ENCODE measurements at places on chromosomes 2 and 18.
A peak's percentile ranks its signal among the peaks of the same experiment; 100 is the strongest.

- DNase-seq: no peak
Observed at GRCh38 chr2:197332641-197333040, 22.1 kb upstream of the ANKRD44 start.

DNA sequence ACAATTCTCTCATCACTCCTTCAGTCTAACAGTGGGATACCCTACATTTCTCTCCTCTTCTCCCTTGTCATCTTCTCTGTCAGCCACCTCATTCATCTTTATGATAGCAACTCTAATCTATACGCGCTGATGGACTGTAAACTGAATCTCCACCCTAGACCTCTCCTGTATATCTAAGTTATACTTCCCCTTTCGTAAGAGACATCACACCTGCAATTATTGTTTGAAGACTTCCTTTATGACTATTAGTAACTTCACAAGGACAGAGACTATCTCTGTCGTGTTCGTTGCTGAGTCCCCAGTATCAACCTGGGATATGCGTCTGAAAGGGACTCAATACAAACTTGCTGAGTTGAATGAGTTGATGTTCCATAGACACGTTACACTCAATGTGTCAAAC, 263.2 kb downstream of the IRS1 start:
- no peak for DNase-seq

GRCh38 chr2:29786361-29786760, 135.0 kb downstream of the ALK start:
- DNase-seq: no peak

- peak; percentile 31 for DNase-seq
Observed at GRCh38 chr2:55718165-55719008, 24.7 kb upstream of the PNPT1 start.

DNA sequence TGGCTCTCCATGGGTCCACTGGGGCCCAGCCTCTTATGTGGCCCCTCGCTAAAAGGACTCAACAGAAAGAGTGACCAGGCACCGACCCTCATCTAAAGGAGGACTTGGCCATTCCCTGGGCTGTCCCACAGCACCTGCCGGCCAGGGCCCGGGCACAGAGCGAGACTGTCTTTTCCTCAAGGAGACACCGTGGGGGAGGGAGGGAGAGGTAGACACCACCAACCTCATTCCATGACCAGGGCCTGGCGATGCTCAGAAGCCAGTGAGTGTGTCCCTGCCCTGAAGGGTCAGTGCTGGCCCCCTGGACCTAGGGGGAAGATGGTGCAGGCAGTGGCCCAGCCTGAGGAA, 39.8 kb upstream of the ALPP start:
- DNase-seq: no peak

DNA sequence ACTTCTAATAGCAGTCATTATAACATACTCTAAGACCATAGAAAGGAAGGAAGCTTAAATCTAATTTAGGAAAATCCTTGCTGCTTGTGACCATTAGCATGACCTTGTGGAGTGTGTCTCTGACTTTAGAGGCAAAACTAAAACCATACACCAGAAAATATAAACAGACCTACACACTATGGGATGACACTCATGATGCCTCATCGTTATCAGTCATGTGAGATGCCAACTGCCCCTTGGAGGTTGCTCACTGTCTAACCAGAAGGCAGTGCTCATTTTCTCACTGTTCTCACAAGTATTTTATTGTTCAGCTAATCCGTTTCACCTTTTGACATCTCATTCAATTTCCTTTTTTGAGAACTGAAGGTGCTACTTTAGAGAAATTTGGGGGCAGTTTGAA, 376.9 kb downstream of the RND3 start:
- no peak for DNase-seq

GRCh38 chr2:191631754-191632153, 46.2 kb upstream of the NABP1 start:
- no peak for DNase-seq

DNA sequence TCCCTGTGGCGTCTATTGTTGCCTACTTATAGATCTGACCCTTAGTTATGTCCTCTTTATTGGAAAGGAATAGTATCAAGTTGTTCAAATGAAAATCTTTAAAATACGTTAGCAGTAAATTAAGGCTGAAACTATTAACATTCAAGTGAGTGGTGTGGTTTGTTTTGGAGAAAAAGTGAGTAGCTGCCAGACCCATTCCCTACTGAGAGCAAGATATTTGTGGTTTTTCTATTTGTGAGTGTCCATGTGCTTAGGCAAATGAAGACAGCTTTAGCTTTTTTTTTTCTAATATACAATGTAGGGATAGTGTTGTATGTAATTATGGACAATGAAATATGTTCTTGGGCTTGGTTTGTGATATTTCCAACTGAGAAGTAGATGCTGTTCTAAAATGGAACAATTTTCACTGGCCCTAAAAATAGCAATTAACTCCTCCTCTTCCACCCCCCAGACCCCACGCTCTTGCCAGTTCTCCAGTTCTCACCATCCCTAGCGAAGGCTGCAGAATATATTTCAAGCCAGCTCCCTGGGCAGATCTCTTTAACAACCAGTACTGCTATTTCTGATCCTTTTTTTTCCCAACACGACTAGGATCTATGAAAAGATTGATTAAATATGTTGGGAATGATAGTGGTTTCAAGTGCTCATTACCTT, 83.1 kb downstream of the CCDC85A start:
- DNase-seq: peak; percentile 48

GRCh38 chr2:17813010-17813741, 3.1 kb upstream of the MSGN1 start:
- DNase-seq: no peak

DNA sequence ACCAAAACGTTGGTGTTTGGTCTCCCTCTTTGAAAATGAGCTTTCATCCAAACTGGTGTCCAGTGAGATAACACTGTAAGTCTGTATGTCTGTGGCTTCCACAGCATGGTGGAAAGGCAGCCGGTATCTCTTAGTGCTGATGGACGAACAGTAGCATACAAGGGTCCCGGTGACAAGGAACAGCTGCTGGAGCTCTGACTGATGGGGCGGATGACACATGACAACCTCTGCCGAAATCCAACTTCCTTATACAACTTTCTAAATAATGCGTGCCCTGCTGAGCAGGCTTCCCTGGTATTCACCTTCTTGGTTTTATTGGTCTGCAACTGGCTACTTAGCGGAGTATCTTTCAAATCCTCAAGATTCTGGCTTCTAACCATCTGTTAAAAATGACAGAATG, 216.2 kb downstream of the SRBD1 start:
- DNase-seq: no peak

DNA sequence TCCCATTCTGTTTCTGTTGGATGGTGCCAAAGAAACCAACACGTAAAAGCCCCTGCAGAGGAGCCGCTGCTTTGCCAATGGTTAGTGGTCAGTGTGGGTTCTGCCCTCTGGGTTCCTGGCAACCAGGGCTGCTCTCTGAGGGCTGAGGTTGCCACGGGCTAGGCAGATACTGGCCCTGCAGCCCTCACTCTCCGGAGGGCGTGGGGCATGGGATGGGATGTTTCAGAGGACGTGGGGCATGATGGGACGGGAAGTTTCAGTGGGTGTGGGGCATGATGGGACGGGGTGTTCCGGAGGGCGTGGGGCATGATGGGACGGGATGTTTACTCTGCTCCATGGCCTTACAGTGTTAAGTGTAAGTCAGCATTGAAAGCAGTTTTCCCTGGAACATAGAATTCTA, 34.2 kb downstream of the ADI1 start:
- DNase-seq: no peak

Data from NCI-H526 treated with DMSO at 0.1 percent for 48 hours (cell line).